ENCODE measurements at places on chromosomes 11 and 22. TPM values are rescaled to one million over a fixed set of nuclear protein-coding genes. Genes with fewer than 3 reads are reported as not detected.

DNA sequence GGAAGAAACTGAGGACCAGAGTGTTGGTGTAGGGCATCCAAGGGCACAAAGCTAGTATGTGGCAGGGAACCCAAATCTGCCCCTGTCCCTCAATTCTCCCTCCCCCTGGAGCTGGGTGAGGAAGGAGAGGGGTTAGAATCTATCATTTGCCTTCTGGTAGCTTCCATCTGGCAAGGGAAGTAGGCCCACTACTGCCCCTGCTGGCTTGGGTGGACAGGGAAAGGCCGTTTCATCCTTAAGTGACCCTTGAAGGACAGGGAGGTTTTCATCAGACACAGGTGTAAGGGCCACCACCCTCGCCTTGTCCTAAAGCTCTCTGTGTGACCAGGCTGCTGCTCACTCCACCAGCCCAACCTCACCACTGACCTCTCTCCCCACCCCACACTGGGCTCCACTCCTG lies 22.1 kb downstream of the NECTIN1 start:
- no peak for DNase-seq
- peaks cover 66% of the 10 kb centered on the region for H3K4me1 ChIP-seq
- peak overlapping the region; percentile 66 for H3K27ac ChIP-seq
- no peaks in the 10 kb centered on the region for H3K27me3 ChIP-seq
- no peak overlapping the region for H3K4me3 ChIP-seq
- peaks cover 3% of the 10 kb centered on the region for H3K36me3 ChIP-seq

GRCh38 chr11:86365546-86365945 lies 9.1 kb upstream of the CCDC81 start:
- H3K4me3 ChIP-seq: no peak overlapping the region
- H3K27ac ChIP-seq: no peak overlapping the region
- no peaks in the 10 kb centered on the region for H3K36me3 ChIP-seq
- DNase-seq: no peak
- no peaks in the 10 kb centered on the region for H3K27me3 ChIP-seq
- peaks cover 6% of the 10 kb centered on the region for H3K4me1 ChIP-seq

GRCh38 chr11:35163209-35163608 lies 24.2 kb downstream of the CD44 start:
- DNase-seq: no peak
- H3K4me1 ChIP-seq: peaks cover 27% of the 10 kb centered on the region
- no peak overlapping the region for H3K4me3 ChIP-seq
- H3K27me3 ChIP-seq: peaks cover 32% of the 10 kb centered on the region
- no peaks in the 10 kb centered on the region for H3K36me3 ChIP-seq

ALDH3B2 gene
- 9.4 TPM for total RNA-seq

Measured in type B pancreatic cell (in vitro differentiated cells).